GM12892 (cell line): ENCODE measurements at places on chromosomes 1 and 21.

GRCh38 chr21:44706026-44706705 lies 5.2 kb downstream of the TSPEAR start:
- no peak for DNase-seq

DNA sequence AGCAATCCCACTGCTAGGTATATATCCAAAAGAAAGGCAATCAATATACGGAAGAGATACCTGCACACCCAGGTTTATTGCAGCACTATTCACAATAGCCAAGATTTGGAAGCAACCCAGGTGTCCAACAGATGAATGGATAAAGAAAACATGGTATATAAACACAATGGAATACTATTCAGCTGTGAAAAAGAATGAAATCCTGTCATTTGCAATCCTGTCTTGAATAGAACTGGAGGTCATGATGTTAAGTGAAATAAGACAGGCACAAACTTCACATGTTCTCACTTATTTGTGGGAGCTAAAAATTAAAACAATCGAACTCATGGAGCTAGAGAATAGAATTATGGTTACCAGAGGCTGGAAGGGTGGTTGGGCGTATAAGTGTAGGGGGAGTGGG lies 101.0 kb downstream of the OSBPL9 start:
- no peak for DNase-seq

DNA sequence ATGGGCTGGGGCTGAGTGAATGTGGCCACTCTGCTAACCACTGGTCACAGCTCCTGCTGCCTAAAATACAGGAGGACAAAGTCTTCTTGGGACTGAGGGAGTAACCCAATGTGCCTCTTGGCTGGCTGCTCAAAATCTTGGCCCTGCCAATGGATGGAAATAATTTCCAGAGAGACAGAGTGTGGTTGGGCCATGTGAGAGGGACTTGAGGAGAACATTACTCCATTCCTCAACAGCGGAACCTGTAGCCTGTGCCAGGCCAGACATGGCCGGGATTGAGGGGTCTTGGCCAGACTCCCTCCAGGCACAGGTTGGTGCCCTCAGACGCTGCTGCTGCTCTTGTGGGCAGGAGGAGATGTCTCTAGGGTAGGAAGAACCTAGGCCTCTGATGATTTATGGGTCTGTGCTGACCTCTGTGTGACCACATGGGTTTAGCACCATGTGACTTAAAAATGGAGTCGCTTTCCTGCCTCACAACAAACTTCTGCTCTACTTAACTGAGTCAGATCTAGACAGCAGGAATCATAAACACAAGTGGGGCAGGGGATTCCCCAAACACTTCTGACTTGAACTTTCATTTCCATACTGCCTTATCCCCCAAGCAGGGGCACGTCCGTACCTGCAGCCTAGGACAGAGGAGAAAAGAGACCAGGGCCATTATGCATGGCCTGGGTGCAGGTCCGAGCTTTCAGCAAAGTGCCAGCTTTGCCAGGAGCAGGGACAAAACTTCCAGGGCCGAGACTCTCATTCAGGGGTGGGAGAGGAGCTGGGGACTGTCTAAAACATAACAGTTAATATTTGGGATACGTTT lies 79.2 kb downstream of the CD34 start:
- DNase-seq = no peak

DNA sequence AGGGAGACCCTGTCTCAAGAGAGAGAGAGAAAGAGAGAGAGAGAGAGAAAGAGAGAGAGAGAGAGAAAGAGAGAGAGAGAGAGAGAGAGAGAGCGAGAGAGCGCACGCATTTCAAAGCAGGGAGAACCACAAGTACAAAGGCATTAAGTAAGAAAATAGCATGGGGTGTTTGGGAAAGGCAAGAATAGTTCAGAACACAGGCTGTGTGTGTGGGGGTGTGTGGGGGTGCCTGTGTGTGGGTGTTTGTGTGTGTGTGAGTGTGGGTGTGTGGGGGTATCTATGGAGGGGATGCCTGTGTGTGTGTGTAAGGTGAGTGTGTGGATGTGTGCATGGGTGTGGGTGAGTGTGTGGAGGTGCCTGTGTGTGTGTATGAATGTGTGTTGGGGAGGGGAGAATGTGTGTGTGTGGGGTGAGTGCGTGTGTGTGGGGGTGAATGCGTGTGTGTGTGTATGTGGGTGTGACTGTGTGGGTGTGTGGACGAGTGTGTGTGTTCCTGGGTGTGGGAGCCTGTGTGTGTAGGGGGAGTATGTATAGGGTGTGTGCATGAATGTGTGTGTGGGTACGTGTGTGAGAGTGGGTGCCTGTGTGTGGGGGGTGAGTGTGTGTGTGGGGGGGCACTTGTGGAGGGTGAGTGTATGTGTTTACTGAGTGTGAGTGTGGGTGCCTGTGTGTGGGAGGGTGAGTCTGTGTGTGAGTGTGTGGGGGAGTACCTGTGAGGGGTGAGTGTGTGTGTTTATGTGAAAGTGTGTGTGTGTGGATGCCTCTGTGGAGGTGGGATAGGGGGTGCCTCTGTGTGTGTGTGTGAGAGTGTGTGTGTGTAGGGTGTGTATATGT lies 19.1 kb upstream of the HDAC1 start:
- DNase-seq = no peak

DNA sequence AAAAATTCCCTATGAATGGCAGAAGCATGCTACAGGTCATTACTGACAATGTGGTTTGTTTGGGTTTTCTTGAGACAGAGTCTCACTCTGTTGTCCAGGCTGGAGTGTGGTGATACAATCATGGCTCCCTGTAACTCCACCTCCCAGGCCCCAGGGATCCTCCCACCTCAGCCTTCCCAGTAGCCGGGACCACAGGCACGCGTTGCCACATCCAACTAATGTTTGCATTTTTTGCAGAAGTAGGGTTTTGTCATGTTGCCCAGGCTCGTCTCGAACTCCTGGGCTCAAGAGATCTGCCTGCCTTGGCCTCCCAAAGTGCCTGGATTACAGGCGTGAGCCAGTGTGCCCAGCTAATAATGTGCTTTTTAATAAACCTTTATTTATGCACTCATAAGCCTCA lies 259.1 kb downstream of the NFIA start:
- DNase-seq = no peak

GRCh38 chr21:43193651-43194302 lies 25.0 kb downstream of the CRYAA start:
- DNase-seq = no peak
